ENCODE measurements at places on chromosomes 1 and 21. TPM values are rescaled to one million over a fixed set of nuclear protein-coding genes. Genes with fewer than 3 reads are reported as not detected.

WNT2B gene
- total RNA-seq = not detected

GRCh38 chr1:38291906-38292521 is 245.4 kb upstream of the POU3F1 start:
- DNase-seq = no peak

GRCh38 chr1:106268070-106268469 is 788.4 kb upstream of the PRMT6 start:
- no peak for DNase-seq

DNA sequence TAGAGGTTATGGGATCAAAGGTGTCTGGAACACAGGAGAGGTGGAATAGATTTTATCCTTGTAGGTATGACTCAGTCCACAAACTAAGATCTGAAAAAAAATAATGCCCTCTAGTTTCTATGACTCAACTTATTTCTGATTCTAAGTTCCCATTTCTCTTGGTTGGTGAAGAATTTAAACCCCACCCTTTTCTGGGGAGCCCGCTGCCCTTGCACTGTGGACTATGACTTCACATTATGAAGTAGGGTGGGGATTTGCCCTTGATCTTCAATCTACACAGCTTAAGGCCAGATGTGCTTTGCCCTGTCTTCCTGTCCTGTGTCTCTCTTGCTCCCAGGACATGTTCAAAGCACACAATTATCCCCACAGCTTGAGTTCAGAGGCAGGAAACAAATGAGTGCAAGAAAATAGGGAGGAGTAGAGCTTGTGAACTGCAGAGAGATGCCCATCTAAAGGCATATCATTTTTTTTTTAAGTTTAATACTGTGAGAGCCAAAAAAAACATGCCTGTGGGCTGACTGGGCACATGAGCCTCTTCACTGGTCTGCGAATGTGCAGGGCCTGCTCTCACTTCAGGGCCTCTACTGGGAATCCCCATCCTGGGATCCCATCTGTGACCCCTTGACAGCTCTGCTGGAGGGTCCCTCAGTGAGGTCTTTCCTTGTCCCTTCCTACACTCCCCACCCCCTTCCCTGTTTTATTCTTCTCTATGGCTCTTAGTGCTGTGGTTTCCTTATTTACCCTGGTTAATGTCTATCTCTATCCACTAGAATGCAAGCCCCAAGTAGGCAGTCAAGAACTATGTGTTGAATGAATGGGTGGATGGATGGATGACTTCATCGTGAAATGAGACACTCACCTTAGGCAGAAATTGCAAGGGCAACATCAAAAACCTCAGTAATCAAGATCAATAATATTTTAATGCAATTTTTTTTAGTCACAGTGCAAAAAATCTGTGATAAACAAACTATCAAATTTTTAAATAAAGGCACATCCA is 61.5 kb downstream of the CD58 start:
- no peak for DNase-seq

CFHR5 gene
- not detected for total RNA-seq

SIM2 gene
- total RNA-seq = 0.20 TPM

LCE1E gene
- not detected for total RNA-seq

ATAD3B gene
- total RNA-seq = 53.8 TPM

DNA sequence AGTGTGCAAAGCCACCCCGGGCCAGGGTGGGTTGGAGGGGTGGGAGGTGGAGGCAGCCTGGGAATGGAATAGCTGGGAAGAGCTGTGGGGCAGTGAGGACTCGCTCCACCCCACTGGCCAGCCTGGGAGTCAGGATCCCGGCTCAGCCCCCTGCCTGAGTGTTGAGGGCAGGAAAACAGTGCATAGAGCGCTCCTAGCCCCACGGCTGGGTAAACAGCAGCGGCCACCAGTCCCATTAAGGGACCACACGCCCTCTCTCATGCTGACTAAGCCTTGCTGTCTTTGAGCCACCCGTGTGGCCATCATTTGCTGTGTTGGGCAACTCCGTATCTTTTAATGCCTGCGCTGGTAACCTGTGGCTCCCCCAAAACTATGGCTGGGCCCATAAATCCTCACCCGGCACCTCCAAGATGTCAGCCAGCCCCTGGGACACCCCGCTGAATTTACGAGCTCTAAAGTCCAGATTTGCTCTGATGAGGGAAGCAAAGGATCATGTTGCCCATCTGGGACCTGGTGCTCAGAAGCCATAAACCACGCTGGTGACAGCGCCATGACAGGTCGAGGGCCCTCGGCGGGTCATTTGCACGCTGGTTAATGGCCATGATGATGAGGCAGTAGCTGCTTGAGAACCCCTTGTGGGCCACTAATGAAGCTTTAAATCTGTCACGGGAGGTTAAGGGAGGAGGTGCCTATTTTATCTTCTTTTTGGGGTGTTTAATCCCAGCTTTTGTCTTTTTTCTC is 34.9 kb downstream of the SYF2 start:
- DNase-seq = no peak

HES3 gene
- total RNA-seq = not detected

GRCh38 chr1:8378178-8378577 is 60.3 kb downstream of the SLC45A1 start:
- DNase-seq = no peak

DNA sequence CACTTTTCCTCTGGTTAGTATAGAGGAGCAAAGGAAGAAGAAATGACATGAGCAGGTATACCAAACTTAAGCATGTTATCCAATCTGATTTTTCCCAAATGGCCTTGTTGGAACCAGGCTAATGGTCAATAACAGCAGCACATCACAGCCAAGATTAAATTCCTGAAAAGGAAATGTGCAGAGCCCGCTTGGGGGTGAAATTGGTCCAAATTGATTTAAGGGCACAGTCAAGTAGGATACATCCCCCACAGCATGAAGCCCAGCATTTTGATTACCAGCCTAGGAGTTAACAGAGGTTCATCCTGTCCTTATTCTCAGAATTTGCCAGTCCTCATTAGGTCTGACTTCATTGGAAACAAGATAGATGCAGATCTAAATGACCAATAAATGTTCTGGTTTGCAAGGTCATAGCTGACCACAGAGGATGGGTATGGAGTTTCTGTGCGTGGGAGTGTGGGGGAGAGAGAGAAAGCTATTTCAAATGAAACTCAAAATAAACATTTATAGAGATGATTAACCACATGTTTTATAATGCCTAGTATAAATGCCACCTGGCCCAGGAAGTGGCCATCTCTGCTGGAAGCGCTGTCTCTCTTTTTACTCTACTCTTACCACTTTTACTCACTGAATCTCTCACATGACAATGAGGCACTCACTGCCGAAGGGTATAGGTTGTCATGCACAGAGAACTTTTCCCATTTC is 38.7 kb downstream of the RGS5 start:
- DNase-seq = no peak

- peak; percentile 12 for DNase-seq
Measured at GRCh38 chr1:113903501-113904292, 902 bp downstream of the AP4B1 start.

SPRR1A gene
- total RNA-seq = not detected

DNA sequence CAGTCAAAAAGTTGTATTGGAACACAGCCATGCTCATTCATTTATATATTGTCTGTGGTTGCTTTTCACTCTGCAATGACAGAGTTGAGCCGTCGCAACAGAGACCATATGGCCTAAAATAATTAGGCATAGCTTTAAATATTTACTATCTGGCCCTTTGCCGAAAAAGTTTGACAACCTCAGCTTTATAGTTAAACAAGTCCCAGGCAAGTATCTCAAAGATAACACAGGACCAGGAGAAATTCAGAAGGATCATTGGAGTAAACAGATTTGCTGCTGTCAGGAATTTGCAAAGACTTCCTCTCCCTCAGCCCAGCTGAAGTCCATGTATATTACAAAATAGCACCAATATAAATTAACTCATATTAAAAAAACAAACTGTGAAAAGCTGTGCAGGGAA is 34.4 kb downstream of the NID1 start:
- DNase-seq = no peak

DNA sequence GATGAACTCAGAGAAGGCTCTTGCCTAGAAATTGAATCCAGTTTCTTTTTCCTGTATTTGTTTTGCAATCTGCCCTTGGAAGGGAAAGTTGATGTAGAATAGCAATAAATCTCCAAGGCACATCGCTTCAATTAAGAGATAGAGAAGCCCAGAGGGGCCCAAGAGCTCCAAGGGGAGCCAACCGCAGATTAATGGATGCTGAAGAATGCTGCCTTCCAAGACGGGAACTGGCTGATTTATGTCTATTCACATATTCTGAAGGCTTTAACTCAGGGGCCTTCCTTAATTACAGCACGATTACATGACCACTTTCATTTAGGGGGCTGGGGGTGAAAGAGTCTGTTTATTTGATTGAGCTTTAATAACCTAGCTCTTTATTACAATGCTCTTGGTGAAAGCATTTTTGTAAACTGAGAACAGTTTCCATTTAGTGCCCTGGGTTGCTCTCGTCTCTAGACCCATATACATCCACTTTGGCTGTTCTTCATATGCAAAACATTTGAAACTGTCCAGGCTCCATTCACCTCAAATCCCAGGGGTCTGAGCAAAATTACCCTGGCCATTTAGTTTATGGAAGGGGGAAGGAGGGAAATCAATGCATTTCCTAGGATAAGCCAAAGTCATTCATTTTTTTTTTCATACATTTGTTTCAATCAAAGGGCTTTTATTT is 87.4 kb upstream of the CLDN14 start:
- DNase-seq = no peak

- no peak for DNase-seq
Measured at GRCh38 chr1:85360730-85361493, 84.5 kb upstream of the BCL10 start.

DNA sequence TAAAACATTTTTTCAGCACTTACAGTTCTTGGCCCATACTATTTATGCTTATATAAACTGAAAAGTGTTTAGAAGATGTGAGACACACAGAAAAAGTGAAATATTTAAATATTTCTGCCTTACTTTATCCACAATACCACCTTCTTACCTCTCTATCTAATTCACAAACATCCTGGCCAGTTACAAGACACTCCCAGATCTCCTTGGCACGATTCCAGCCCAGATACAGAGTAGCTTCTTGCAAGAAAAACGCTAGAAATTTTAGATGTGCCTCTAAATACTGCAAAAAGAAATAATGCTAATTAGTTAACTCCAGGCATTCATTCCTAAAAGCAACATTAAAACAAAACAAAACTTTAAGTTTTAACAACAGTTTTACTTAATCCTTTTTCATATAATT is 68.4 kb downstream of the USP24 start:
- DNase-seq = no peak

NECAP2 gene
- 112 TPM for total RNA-seq

GRCh38 chr1:221729771-221730330 is 12.0 kb downstream of the DUSP10 start:
- no peak for DNase-seq

DNA sequence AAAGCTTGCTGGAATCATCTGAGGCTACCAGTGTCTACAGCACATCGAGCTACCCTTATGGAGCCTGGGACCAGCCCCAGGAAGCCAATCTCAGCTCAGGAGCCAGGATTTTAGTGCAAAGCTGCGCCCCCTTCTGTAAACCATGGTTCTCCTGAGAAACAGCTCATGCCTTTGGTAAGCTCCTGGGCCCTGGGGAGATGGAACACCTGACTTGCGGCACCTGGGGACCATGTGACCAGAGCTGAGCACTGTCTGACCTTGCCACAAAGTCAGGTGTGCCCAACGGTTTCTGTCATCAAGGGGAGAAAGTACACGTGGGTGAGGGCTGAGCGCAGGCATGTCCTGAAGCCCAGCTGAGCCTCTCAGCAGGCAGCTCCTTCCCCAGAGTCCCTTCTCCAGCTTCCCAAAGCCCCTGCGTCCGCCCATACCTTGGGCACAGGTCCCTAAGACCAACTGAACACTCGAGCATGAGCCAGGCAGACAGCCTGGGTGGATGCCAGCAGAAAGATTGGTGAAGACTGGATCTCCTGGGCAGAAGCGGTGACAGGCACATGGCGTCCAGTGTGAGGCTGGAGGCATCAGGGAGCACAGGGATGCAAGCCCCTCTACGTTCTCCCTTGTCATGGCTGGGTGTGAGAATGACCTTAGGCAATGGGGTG is 57.9 kb upstream of the TENT5B start:
- no peak for DNase-seq

WNT4 gene
- total RNA-seq = not detected

GRCh38 chr21:43648171-43648570 is 11.1 kb downstream of the HSF2BP start:
- no peak for DNase-seq

GRCh38 chr1:15858069-15858670 is 10.7 kb downstream of the SPEN start:
- no peak for DNase-seq

GRCh38 chr21:8991968-8992621 is 1529.3 kb upstream of the TPTE start:
- DNase-seq = no peak

DNA sequence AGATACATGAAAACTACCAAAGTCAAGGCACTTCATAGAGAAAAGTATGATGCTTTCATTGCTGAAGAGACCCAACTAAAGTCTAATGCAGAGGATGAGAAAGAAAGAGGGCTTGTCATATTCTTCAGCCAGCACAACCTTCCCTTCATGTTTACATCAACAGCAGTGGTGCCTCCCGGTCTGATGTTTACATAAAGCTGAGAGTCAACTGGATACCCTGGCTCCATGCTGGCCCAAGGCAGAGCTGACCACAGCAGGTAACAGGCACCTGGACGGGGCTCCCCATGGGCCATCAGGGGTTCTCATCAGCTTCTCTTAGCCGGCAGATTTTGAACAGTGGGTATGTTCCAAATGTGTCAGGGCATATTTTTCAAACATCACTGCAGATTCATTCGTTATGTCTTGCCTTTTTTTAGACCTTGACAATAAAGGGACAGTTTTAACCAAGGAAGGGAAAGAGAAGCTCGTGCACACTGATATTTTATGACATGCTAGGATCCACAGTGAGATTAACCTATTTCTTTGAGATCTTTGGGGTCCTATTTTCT is 117.1 kb downstream of the NRIP1 start:
- DNase-seq = no peak

DNA sequence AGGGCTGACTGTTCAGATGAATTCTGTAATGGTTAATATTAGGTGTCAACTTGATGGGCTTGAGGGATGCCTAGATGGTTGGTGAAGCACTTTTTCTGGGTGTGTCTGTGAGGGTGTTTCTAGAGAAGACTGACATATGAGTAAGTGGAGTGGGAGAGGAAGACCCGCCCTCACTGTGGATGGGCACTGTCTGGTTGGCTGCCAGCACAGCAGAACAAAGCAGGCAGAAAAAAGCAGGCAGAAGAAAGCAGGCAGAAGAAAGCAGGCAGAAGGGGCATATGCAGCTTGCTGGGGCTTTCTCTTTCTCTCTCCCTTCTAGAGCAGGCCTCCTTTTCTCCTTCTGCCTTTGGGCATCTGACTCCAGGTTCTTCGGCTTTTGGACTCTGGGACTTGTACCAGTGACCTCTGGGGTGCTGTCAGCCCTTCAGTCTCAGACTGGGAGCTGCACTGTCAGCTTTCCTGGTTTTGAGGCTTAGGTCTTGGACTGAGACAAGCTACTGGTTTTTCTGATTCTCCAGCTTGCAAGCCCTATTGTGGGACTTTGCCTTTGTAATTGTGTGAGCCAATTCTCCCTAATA is 42.9 kb upstream of the CD2 start:
- DNase-seq = no peak

TLR5 gene
- 7.0 TPM for total RNA-seq

GRCh38 chr1:154970631-154971340 is at the start of gene SHC1:
SHC1 (minus strand) TSS chr1:154970747; CDS start chr1:154970526, 221 bp downstream.
- DNase-seq = no peak

TEKT2 gene
- not detected for total RNA-seq

GRCh38 chr1:74683656-74684055 is 10.1 kb upstream of the ERICH3 start:
- no peak for DNase-seq

All from naive thymus-derived CD4-positive, alpha-beta T cell (primary cell).